Stimulated activated CD8-positive, alpha-beta memory T cell treated with anti-CD3 and anti-CD28 coated beads, Interleukin-4, amount 100 ng/mL, for 1 hour (primary cell): ENCODE measurements at places on chromosomes 1 and 21.
A peak's percentile ranks its signal among the peaks of the same experiment; 100 is the strongest.

- DNase-seq = no peak
Observed at GRCh38 chr1:59225594-59226316, 71.1 kb upstream of the FGGY start.

GRCh38 chr1:241460098-241460873 is 59.3 kb downstream of the FH start:
- DNase-seq = no peak

DNA sequence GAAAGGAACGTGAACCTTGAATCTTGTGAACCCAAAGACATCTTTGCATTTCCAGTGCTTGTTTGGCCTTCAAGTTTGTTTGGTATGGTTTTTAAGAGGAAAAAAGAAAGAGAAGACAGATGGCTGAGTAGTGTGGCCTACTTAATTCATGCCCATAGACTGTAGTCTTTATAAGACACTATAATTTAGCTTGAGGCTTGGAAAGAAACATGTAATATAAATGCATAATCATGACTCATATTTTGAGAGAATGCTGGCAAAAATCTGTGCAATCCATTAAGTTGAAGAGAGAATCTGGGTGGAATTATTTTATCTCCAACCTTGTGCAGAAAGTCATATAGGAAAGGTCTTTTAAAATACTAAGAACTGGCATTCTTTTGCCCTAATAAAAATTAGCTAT is 179.3 kb downstream of the SIPA1L2 start:
- no peak for DNase-seq

GRCh38 chr1:9825093-9826074 is 1.6 kb upstream of the CLSTN1 start:
- peak; percentile 20 for DNase-seq

- no peak for DNase-seq
Observed at GRCh38 chr21:36780861-36781260, 81.9 kb downstream of the SIM2 start.
